ENCODE measurements at places on chromosomes 2 and 18.

- DNase-seq: no peak
Observed at GRCh38 chr2:239559417-239560261, 158.8 kb upstream of the HDAC4 start.

- no peak for DNase-seq
Observed at GRCh38 chr2:198371921-198372543, 567.6 kb downstream of the PLCL1 start.

- no peak for DNase-seq
Observed at GRCh38 chr2:205012961-205013360, 467.7 kb downstream of the PARD3B start.

DNA sequence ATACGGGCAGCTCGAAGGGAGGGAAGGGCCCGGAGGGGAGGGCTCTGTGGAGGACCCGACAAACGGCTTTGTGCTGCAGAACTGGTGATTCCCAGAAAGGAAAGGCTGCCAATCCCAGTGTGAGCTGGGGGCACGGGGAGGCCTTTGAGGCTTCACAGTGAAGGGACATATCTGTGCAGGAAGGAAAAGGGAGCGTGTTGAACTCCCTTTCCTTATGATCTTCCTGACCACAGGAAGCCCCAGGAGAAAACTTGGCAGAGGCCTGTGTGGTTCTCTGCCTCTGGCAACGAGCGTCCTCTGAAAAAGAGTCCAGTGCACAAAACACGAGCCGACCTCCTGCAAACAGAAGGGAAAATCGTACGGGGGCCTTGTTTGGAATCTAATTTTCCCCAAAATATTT, 683.5 kb upstream of the SALL3 start:
- DNase-seq: no peak

- no peak for DNase-seq
Observed at GRCh38 chr2:174340400-174341292, 5.9 kb downstream of the SP9 start.

DNA sequence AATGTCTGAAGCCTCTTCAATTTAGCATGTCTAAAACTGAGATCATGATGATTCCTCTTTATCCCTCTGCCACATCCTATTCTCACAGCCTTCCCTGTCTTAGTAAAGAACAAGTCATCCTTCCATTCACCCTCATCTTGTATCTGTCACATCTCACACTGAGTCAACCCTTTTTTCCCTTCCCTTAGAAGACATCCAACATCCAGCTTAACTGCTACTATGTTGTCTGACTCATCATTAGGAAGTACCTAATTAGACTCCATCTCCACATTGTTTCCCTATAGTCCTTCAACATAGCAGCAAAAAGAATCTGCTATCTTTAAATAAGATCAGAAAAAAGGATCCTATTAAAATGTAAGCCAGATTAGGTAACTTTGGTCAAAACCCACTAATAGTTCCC, 85.2 kb upstream of the GRB14 start:
- DNase-seq: no peak

DNA sequence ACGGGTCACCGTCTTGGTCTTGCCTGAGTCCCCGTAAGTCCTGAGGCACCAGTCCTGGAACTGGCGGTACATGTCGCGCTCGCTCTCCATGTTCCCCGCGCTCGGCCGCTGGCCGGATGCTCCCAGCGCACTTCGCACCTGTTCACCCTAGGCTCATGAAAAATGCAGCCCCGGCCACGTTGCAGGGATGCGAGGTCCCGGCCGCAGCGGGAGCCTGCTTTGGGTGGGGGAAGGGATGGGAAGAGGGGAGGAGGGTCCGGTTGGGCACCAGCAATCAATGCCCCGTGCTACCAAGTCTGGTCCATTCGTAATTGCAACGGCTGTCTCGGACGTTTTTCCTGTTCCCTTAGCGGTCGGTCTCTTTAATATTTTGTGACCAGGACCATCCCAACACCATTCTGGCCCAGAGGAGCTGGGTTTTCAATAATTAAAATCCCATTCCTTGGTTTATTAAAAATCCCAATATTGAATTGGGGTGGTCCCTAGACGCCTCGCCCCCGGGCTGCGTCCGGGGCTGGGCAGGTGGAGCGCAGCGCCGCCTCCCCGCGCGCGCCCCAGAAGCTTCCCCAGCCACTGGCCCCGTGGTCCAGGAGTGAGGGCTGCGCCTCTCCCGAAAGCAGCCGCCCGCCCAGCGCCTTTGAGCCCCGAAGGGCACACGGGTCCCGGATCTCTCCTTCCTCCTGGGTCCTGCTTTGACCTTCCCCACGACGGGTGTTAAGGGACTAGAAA, 1.4 kb downstream of the NOL4 start:
- DNase-seq: no peak

GRCh38 chr18:47979611-47980200, 49.2 kb upstream of the SMAD2 start:
- DNase-seq: no peak

GRCh38 chr2:15115776-15116175, 445.4 kb downstream of the NBAS start:
- no peak for DNase-seq

DNA sequence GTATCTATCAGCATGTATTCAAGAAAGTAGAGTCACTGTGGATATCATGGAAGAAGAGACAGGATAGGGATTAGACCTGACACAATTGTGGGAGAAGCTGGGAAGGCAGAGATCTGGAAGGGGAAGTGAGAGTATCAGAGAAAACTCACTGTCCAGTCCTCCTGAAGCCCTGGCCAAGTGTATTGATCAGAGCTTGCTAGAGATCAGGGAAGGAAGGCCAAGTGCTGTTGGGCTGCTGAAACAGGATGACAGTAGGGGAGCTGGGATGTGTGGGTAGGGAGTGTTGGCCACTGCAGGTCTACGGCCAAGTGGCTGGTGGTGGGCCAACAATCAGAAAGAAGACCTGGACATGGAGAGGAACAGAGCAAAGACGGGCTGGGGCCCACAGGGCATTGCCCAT, 26.3 kb upstream of the TTR start:
- DNase-seq: no peak

GRCh38 chr18:79511271-79511670, 115.5 kb downstream of the NFATC1 start:
- no peak for DNase-seq

DNA sequence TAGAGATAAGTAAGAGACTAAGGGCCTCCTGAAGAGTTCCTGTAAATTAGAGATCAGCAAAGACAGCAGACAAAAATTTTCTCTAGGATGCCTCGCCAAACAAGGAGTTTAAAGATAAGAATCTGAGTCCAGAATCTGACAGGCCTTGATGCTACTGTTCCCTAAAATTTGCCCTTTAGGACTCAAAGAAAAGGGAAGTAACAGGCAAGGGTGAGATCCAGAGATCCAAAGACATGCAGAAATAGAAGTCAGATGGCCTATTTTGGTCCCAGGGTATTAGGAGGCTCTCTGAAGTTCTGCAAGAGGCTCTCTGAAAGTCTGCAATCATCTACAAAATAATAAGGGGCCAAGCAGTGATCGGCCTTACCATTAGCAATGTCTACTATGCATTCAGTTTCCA, 33.0 kb downstream of the GALNT5 start:
- DNase-seq: no peak

DNA sequence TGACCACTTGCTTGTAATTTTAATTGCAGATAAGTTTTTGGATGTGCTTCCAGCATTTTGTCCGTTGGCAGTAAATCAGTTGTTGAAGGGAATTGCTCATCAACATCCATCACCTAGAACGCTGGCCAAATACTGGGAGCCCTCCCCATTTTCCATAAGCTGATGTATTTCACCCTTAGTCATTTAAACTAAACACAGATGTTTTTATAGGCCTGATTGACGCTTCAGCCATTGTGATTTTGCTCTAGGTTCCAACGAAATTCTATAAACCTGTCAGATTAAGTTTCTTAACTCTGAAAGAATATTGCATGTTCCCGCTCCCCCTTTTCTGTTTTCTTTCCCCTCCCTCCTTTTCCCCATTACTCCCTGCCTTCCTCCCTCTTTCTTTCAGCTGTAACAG, 1.0 kb upstream of the RPRM start:
- no peak for DNase-seq

All from activated CD4-positive, alpha-beta T cell treated with anti-CD3 and anti-CD28 coated beads for 24 hours (primary cell).